ENCODE measurements at places on chromosomes 4 and X.

- H3K27ac ChIP-seq = no peak overlapping the region
- no peak overlapping the region for H3K4me3 ChIP-seq
- DNase-seq = no peak
- no peaks in the 10 kb centered on the region for H3K4me1 ChIP-seq
- no peaks in the 10 kb centered on the region for H3K36me3 ChIP-seq
Observed at GRCh38 chr4:81499840-81500239, 28.1 kb upstream of the RASGEF1B start.

- no peaks in the 10 kb centered on the region for H3K36me3 ChIP-seq
- H3K27me3 ChIP-seq = no peaks in the 10 kb centered on the region
Observed at GRCh38 chr4:105186701-105187161, 40.1 kb downstream of the TET2 start.

- DNase-seq = no peak
- H3K4me1 ChIP-seq = no peaks in the 10 kb centered on the region
- H3K27me3 ChIP-seq = no peaks in the 10 kb centered on the region
- no peak overlapping the region for H3K27ac ChIP-seq
- no peaks in the 10 kb centered on the region for H3K36me3 ChIP-seq
Observed at GRCh38 chr4:153169776-153170175, 34.5 kb upstream of the TRIM2 start.

- no peaks in the 10 kb centered on the region for H3K36me3 ChIP-seq
- peaks cover 5% of the 10 kb centered on the region for H3K27me3 ChIP-seq
- DNase-seq = no peak
- H3K27ac ChIP-seq = no peak within 1 kb of the TSS
- H3K4me3 ChIP-seq = no peak within 1 kb of the TSS
Observed at GRCh38 chrX:25015486-25016360, at the start of gene ARX. TSS of gene ARX (minus strand) at chrX:25015965. CDS start at chrX:25015737, 228 bp downstream.

DNA sequence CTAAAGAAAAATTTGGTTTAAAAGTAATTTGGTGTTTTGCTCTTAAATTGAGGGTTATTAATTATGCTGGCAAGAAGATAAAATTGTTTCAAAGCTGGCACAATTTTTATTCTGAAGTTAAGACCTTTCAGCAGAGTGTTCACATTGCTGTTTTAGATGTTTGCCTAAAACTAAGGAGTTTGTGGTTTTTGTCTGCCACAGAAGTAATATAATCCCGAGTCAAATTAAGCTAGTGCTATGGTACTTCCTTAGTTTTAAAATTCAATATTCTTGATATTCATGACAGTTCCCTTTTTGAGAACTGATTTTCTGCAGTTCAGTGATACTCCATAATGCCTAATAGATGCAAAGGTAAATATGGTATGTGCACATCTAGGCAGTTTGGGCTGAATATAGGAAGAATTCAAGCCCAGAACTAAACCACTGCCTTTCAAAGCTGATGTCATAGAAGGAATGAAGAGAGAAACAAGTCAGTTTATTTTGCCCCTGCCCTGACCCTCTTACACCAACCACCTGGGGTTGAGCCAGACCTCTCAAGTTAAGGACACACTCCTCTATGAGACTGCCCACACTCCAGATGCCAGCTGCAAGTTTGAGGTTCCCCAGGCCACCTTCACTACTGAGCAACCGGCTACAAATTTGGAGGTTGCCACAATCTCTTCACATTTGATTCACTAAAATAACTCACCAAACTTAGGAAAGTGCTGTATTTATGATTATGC is 32.1 kb upstream of the VEGFC start:
- H3K27me3 ChIP-seq = no peaks in the 10 kb centered on the region
- peaks cover 25% of the 10 kb centered on the region for H3K36me3 ChIP-seq
- DNase-seq = no peak
- no peaks in the 10 kb centered on the region for H3K4me1 ChIP-seq

DNA sequence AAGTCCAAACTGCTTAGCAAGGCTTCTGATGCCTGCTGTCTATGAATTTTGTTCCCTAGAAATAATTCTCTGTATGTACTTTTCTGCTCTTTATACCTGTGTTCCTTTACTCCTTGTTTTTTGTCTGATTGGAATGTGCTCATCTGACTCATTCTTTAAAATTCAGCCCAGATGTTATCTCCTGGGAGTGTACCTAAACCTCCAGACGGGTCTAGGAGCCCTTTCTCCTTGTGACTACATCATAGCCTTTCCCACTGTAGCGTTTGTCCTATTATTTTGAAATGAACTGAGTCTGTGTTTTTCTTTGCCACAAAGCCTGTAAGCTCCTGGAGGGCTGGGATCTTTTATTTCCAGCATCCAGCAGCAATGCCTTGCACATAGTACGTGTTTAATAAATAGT is 26.3 kb downstream of the POLA1 start:
- peaks cover 85% of the 10 kb centered on the region for H3K36me3 ChIP-seq
- no peaks in the 10 kb centered on the region for H3K27me3 ChIP-seq
- H3K4me1 ChIP-seq = no peaks in the 10 kb centered on the region
- DNase-seq = no peak

- no peaks in the 10 kb centered on the region for H3K27me3 ChIP-seq
- H3K36me3 ChIP-seq = no peaks in the 10 kb centered on the region
- no peaks in the 10 kb centered on the region for H3K4me1 ChIP-seq
- no peak for DNase-seq
- H3K27ac ChIP-seq = no peak overlapping the region
Observed at GRCh38 chr4:112817933-112818593, 181.1 kb downstream of the LARP7 start.

GRCh38 chrX:102154900-102155805 is 624 bp downstream of the BEX5 start:
- no peaks in the 10 kb centered on the region for H3K27me3 ChIP-seq
- H3K4me1 ChIP-seq = no peaks in the 10 kb centered on the region
- no peak overlapping the region for H3K27ac ChIP-seq

DNA sequence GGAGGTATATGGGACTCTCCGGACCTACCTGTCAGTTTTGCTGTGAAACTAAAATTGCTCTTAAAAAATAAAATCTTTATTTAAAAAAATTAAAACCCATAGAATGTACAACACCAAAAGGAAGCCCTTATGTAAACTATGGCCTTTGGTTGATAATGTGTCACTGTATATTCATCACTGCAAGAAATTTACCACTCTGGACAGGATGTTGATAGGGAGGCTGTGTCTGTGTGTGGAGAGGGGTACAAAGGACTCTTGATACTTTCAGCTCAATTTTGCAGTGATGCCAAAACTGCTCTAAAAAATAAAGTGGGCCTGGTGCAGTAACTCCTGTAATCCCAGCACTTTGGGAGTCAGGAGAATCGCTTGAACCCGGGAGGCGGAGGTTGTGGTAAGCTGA is 2.9 kb upstream of the ZMYM3 start:
- peaks cover 23% of the 10 kb centered on the region for H3K4me1 ChIP-seq
- no peaks in the 10 kb centered on the region for H3K27me3 ChIP-seq
- H3K36me3 ChIP-seq = peaks cover 2% of the 10 kb centered on the region
- no peak for DNase-seq
- H3K27ac ChIP-seq = no peak overlapping the region

All from DND-41 (cell line).